Diencephalon (tissue), 1 donor: ENCODE measurements at places on chromosomes 12 and 14. TPM values are rescaled to one million over a fixed set of nuclear protein-coding genes. Genes with fewer than 3 reads are reported as not detected.

The HSPA2 gene
- 27.2 TPM for total RNA-seq

The SIX6 gene
- 0.69 TPM for total RNA-seq

The KRT73 gene
- total RNA-seq = not detected

The CDC42BPB gene
- total RNA-seq = 110 TPM

The DHRS2 gene
- total RNA-seq = 0.92 TPM

The GRIP1 gene
- total RNA-seq = 69.2 TPM

The GPR68 gene
- total RNA-seq = 8.1 TPM

The MYBPC1 gene
- total RNA-seq = 27.7 TPM

The TMEM233 gene
- 0.46 TPM for total RNA-seq

The SCN8A gene
- total RNA-seq = 74.3 TPM

The LMO3 gene
- total RNA-seq = 235 TPM

The R3HDM2 gene
- total RNA-seq = 38.5 TPM
